ENCODE measurements at places on chromosomes 5 and 9. TPM values are rescaled to one million over a fixed set of nuclear protein-coding genes. Genes with fewer than 3 reads are reported as not detected.
A peak's percentile ranks its signal among the peaks of the same experiment; 100 is the strongest.

Gene WDR36
- total RNA-seq, result 22.5 TPM

Gene SVEP1
- 24.0 TPM for total RNA-seq

Gene RNF183
- total RNA-seq, result not detected

Gene PRSS3
- 1.7 TPM for total RNA-seq

Gene NR2F1
- 99.8 TPM for total RNA-seq

Gene TNFAIP8
- 7.4 TPM for total RNA-seq

Gene BTNL8
- total RNA-seq, result 0.96 TPM

- H3K36me3 ChIP-seq, result no peaks in the 10 kb centered on the region
- H3K4me3 ChIP-seq, result no peak overlapping the region
- H3K27me3 ChIP-seq, result no peaks in the 10 kb centered on the region
- no peaks in the 10 kb centered on the region for H3K4me1 ChIP-seq
- peak; percentile 69 for DNase-seq
These were observed 209.2 kb upstream of the PAPPA start for GRCh38 chr9:115944166-115944948.

DNA sequence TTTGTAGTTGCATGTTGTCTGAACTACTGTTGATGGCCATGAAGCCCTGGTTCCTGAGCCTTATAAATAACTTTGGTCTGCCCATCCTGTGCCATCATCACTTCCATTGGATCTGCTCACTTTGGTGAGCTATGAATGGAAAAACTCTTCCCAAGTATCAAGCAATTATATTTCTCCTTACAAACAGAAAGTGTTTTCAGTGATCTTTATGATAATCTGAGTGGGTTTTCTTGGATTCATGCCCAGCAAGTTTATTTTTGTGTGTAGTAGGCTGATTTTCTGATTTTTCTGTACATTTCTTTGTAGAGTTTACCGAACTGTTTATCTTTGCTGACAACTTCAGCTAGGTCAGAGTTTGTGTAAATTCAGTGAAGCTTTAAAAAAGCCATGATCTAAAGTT lies 31.0 kb downstream of the CAMK4 start:
- no peak for DNase-seq
- H3K27me3 ChIP-seq, result no peaks in the 10 kb centered on the region
- no peaks in the 10 kb centered on the region for H3K36me3 ChIP-seq
- H3K27ac ChIP-seq, result no peak overlapping the region
- H3K4me1 ChIP-seq, result no peaks in the 10 kb centered on the region
- H3K4me3 ChIP-seq, result no peak overlapping the region

- H3K36me3 ChIP-seq, result no peaks in the 10 kb centered on the region
- no peak for DNase-seq
- no peak overlapping the region for H3K4me3 ChIP-seq
- H3K27me3 ChIP-seq, result no peaks in the 10 kb centered on the region
- peaks cover 17% of the 10 kb centered on the region for H3K4me1 ChIP-seq
- no peak overlapping the region for H3K27ac ChIP-seq
These were observed 23.9 kb upstream of the NR5A1 start for GRCh38 chr9:124531115-124531514.

GRCh38 chr9:108389056-108389455 lies 466.7 kb downstream of the ACTL7B start:
- H3K27ac ChIP-seq, result no peak overlapping the region
- no peak for DNase-seq
- no peak overlapping the region for H3K4me3 ChIP-seq
- H3K36me3 ChIP-seq, result no peaks in the 10 kb centered on the region

GRCh38 chr5:56415356-56415765 lies 182.2 kb upstream of the ANKRD55 start:
- H3K4me3 ChIP-seq, result no peak overlapping the region
- no peak overlapping the region for H3K27ac ChIP-seq
- no peaks in the 10 kb centered on the region for H3K36me3 ChIP-seq
- no peaks in the 10 kb centered on the region for H3K4me1 ChIP-seq
- DNase-seq, result peak; percentile 44

GRCh38 chr5:7876867-7877266 lies 7.9 kb downstream of the MTRR start:
- DNase-seq, result peak; percentile 42
- no peaks in the 10 kb centered on the region for H3K36me3 ChIP-seq
- H3K4me3 ChIP-seq, result no peak overlapping the region
- H3K4me1 ChIP-seq, result peaks cover 6% of the 10 kb centered on the region
- no peak overlapping the region for H3K27ac ChIP-seq
- no peaks in the 10 kb centered on the region for H3K27me3 ChIP-seq

DNA sequence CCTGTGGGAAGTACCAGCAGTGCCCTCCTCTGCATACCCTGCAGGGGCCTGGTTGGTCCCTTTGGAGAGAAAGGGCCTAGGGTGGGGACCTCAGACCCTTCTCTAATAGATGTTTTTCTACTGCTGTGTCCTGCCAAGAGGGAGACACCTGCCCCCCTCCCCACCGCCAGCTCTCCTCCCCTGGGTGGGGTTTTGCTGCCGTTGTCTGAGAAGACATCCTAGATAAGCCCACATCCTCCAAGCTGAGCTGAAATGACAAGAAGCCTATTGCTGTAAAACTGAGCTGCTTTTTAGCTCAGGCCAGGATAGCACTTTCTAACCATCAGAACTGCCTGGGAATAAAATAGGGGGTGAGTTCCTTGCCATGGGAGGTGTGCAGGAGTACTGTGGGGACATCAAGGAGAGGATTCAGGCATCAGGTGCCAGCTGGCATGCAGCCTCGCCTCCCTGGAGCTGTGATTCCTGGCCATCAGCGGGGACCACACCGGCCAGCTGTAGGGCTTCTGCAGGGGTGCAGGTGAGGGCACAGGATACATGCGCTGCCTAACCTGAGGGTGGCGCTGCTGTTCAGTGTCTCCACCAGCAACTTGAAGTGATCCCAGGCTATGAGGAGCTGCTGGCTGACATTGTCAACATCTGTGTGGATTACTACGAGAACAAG lies 37.9 kb downstream of the CYFIP2 start:
- no peaks in the 10 kb centered on the region for H3K27me3 ChIP-seq
- no peak for DNase-seq
- no peaks in the 10 kb centered on the region for H3K4me1 ChIP-seq
- no peak overlapping the region for H3K4me3 ChIP-seq
- H3K27ac ChIP-seq, result no peak overlapping the region

DNA sequence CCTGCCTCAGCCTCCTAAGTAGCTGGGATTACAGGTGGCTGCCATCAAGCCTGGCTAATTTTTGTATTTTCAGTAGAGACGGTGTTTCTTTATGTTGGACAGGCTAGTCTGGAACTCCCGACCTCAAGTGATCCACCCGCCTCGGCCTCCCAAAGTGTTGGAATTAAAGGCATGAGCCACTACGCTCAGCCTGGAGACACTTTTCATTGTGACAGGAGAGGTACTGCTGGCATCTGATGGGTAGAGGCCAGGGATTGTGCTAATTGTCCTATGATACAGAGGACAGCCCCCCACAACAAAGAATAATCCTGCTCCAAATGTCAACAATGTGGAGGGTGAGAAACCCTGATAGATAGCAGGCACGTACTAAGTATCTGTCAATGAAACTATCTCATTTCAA lies 91.3 kb upstream of the SLC25A48 start:
- no peak overlapping the region for H3K4me3 ChIP-seq
- no peak overlapping the region for H3K27ac ChIP-seq
- no peaks in the 10 kb centered on the region for H3K4me1 ChIP-seq
- no peaks in the 10 kb centered on the region for H3K36me3 ChIP-seq

Gene FOXD1
- total RNA-seq, result 6.5 TPM

Gene SLC1A3
- 61.2 TPM for total RNA-seq

DNA sequence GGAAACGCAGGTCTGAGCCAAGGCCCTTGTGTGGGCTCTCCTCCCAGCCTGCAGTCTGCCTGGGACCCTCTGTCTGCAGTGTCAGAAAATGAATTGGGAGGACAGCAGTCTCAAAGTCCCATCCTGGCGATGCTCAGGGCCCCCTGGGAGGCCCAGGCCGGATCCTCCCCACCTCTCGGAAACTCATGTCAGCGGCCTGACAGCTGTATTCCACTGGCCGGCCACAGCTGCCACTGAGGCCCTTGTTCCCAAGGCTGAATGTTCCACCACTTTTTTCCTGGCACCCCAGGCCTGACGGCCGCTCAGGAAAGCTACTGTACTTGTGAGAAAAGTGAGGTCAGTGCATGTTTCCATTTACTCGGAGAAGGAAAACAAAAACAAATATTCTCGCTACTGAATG lies 180.0 kb downstream of the FGF18 start:
- no peak overlapping the region for H3K4me3 ChIP-seq
- H3K36me3 ChIP-seq, result no peaks in the 10 kb centered on the region
- no peak for DNase-seq
- no peaks in the 10 kb centered on the region for H3K27me3 ChIP-seq
- no peaks in the 10 kb centered on the region for H3K4me1 ChIP-seq

Gene SPATA31E1
- not detected for total RNA-seq

GRCh38 chr5:73745836-73746235 lies 119.8 kb downstream of the ARHGEF28 start:
- H3K4me3 ChIP-seq, result no peak overlapping the region
- H3K27me3 ChIP-seq, result no peaks in the 10 kb centered on the region
- H3K4me1 ChIP-seq, result peaks cover 23% of the 10 kb centered on the region
- H3K27ac ChIP-seq, result no peak overlapping the region

Gene FGF18
- 0.28 TPM for total RNA-seq

DNA sequence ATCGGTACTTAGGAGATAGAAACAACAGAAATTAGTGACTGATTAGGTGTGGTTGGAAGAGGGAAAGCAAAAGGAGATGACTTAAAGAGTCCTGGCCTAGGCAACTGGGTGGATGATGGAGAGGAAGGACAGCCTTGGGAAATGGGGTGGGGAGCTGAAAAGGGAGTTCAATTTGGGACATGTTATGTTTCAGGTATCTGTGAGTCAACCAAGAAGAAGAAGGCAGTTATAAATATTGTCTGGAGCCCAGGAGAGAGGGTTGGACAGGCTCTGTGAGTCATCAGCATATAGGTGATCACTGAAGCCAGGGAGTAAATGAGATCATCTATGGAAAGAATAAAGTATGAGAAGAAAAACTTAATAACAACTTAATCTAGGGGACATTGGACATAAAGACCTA lies 357.7 kb downstream of the NPR3 start:
- H3K4me3 ChIP-seq, result no peak overlapping the region
- H3K36me3 ChIP-seq, result no peaks in the 10 kb centered on the region
- no peaks in the 10 kb centered on the region for H3K4me1 ChIP-seq
- no peak for DNase-seq
- no peaks in the 10 kb centered on the region for H3K27me3 ChIP-seq
- no peak overlapping the region for H3K27ac ChIP-seq

Gene ADGRD2
- 0.97 TPM for total RNA-seq

GRCh38 chr9:34540827-34541226 lies 18.0 kb upstream of the ENHO start:
- no peak for DNase-seq
- no peak overlapping the region for H3K27ac ChIP-seq
- H3K27me3 ChIP-seq, result no peaks in the 10 kb centered on the region
- H3K4me3 ChIP-seq, result no peak overlapping the region
- H3K36me3 ChIP-seq, result no peaks in the 10 kb centered on the region
- H3K4me1 ChIP-seq, result no peaks in the 10 kb centered on the region

Gene TTLL11
- total RNA-seq, result 15.4 TPM

Gene IL9
- not detected for total RNA-seq

DNA sequence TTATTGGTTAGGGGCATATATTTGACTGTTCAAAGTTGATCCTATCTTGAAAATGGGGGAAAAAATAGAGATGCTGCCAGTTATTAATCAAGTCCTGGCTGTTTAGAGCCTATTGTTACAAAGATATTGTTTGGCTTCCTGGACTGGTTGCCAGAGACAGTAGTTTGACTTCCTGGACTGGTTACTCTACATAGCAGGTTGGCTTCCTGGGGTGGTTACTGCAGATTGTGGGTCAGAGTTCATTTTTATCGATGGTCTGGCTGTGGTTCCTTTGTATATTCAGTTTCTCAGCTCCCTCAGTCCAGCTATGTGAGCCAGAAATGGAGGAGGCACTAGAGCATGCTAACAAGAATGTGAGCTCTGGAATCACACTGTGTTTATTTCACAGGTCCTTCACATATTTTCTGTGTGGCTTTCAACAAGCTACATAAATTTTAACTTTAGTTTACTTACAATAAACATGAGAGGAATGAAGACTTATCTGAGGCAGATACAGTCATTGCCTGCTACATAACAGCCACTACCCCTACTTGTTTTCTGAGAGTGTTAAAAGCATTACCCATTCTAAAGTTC lies 137.6 kb downstream of the TRPM3 start:
- no peak for DNase-seq
- no peaks in the 10 kb centered on the region for H3K27me3 ChIP-seq
- no peaks in the 10 kb centered on the region for H3K36me3 ChIP-seq
- H3K27ac ChIP-seq, result no peak overlapping the region

GRCh38 chr5:68455216-68455615 lies 239.7 kb downstream of the PIK3R1 start:
- no peak overlapping the region for H3K27ac ChIP-seq
- no peak for DNase-seq
- peaks cover 10% of the 10 kb centered on the region for H3K4me1 ChIP-seq
- H3K27me3 ChIP-seq, result no peaks in the 10 kb centered on the region

Gene PDE6A
- 0.39 TPM for total RNA-seq

- peak overlapping the region; percentile 89 for H3K27ac ChIP-seq
- H3K36me3 ChIP-seq, result no peaks in the 10 kb centered on the region
- H3K4me3 ChIP-seq, result no peak overlapping the region
- H3K4me1 ChIP-seq, result peaks cover 34% of the 10 kb centered on the region
These were observed 29.0 kb upstream of the CCNJL start for GRCh38 chr5:160341309-160341870.

Gene IL3
- total RNA-seq, result not detected

DNA sequence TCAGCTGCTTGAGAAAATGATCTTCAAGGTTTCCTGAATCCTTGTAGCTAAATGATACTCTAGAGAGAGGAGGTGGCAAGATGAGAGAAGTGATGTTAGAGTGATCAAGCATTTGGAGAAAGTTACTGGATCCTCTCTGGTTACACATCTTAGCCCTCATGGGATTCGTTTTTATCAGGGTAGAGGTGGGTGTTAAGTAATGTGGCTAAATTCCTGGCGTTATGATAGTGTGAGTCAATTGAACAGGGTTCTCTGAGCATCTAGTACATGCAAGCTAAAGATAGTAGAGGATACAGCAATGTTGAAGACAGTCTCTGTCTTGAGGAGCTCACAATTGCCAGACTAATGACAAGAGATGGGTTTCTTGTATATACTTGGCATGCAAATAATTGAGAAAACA lies 123.7 kb downstream of the PSD2 start:
- H3K27ac ChIP-seq, result no peak overlapping the region
- no peaks in the 10 kb centered on the region for H3K36me3 ChIP-seq
- DNase-seq, result no peak

GRCh38 chr5:57692582-57693487 lies 210.2 kb upstream of the ACTBL2 start:
- no peaks in the 10 kb centered on the region for H3K27me3 ChIP-seq
- peak; percentile 92 for DNase-seq
- no peak overlapping the region for H3K4me3 ChIP-seq
- peaks cover 43% of the 10 kb centered on the region for H3K4me1 ChIP-seq
